ENCODE measurements at places on chromosomes 5 and 9. TPM values are rescaled to one million over a fixed set of nuclear protein-coding genes. Genes with fewer than 3 reads are reported as not detected.

- no peak for DNase-seq
Measured at GRCh38 chr5:106459541-106459940, 1211.2 kb downstream of the EFNA5 start.

GRCh38 chr5:14147210-14147609 lies 4.1 kb downstream of the TRIO start:
- DNase-seq: no peak

The LPAR1 gene
- total RNA-seq: 3.8 TPM

The PLAC8L1 gene
- total RNA-seq: not detected

DNA sequence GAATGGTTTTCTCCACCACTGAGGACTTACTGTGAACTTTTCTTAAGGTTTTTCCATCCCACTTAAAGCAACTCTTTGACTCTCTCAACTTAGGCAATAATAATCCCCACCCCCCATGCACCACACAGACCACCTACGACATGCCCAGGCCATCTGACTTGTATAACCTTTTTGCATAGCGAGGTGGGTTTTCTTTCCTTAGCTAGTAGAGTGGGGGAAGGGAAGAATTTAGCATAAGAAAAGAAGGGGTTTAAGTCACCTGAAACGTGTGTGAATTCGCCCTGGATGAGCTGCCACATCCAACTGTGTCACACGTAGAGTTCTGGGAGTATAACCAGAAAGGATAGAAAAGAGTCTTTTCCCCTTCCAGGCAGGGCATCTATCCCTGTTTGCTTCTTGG lies 262.7 kb downstream of the YTHDC2 start:
- DNase-seq: peak; percentile 66

DNA sequence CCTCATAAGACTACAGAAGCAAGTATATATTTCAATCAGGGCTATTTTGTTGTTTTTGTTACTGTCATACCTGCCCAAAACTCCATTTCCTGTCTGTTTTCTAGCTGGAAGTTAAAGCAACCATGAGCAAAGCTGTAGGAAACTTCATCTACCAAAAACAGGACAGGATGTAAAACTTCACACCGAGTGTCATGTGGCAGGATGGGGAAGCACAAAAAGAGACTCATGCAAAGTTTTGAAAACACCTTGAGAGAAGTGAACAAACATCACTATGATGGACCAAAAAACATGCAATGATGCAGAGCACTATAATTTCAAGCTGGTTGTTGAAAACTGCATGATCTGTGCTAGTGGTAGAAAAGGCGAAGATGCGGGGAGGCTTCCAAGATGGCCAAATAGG lies 6.3 kb upstream of the GZMA start:
- DNase-seq: no peak

DNA sequence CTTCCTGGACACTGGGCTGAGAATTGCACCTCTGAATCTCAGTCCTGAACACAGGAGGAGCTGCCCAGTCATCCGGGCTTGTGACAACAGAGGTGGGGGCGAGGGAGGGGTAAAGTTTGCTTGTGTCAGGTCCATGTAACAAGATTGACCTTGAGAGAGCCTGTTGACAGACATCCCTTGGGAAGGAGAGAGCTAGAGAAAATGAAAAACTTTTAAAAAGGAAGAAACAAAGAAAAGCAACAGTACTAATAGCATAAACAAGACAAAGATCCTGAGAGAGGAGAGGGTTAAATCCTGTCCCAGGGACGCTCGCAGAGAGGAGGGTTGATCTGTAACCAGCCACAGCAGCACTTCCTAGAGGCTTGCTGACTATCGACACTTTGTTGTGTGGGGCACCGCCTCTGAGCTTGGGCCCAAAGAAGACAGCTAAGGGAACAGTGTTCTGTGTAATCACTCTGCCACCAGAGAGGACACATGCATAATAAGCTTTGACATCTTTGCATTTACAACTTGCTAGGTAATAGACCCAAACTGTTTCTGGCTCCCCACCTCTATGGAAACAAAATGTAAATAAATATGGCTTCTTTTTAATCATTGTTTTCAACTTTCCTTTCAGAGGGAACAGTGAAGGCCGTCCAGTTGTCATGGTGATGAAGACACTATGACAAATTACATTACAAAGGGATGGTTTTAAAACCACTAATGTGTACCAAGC lies 363.7 kb downstream of the CSNK1G3 start:
- DNase-seq: peak; percentile 83

The SLC27A6 gene
- 4.8 TPM for total RNA-seq

GRCh38 chr9:90290716-90291485 lies 351.7 kb downstream of the DIRAS2 start:
- DNase-seq: no peak

The CLPTM1L gene
- total RNA-seq: 110 TPM

The CYLC2 gene
- total RNA-seq: not detected

DNA sequence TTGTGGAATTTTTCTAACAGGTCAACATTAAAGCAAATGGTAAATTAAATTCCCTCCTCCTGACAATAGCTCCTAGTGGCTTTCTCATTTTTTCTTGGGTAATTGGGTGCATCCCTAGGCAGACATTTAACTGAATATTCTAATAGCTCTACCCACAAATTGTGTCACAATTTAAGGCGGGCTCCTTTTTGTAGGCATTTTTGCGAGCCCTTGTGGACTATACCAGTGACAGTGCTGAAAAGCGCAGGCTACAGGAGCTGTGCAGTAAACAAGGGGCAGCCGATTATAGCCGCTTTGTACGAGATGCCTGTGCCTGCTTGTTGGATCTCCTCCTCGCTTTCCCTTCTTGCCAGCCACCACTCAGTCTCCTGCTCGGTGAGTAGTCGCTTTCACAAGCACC lies 20.0 kb downstream of the MTRR start:
- DNase-seq: no peak

DNA sequence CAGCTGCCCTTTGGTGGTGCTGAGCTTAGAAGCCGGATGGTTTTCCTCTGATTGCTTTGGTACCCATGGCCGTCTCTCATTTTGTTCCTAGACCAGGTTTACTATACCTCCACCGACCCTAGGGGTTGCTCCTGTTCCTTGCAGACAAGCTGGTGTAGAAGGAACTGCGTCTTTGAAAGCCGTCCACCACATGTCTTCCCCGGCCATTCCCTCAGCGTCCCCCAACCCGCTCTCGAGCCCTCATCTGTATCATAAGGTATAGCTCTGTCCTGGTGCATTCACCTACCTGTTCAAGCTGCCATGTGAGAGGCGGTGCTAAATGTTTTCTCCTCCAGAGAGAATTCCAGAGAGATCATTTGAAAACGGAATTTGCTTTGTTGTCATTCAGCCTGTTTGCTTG lies 39.5 kb downstream of the TENT4A start:
- DNase-seq: no peak

The F2R gene
- 20.3 TPM for total RNA-seq

DNA sequence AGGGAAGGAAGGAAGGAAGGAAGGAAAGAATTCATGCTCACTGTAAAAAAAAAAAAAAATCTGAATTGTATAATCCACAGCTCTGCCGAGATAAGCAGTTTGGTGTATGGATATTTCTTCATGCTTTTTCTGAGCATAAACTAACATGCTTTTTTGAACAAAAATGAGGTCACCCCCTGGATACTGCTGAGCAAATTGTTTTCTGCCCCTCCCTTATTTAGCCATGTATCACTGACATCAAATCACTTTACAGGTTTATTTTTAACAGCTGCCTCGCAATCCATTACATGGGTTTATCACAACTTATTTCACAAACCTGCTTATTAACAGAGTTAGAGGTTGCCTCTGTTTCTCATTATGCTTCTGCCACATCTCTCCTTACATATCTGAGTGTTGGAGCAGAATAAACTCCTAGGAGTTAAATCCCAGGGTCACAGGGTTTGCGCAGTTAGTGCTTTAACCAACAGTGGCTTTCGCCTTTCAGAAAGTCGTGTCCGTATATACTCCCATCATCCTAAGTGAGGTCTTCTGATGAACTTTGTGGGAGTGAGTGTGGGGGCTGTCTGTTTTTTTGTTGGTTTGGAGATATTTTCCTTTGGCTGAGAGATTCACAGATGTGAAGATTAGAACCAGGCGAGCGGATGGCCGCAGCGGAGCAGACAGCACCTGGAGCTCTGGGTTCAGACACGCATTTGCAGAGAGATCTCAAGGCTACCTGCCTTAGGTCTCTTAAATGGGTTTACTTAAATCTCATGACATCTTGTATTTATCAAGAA lies 57.7 kb downstream of the AK8 start:
- no peak for DNase-seq

- peak; percentile 93 for DNase-seq
Measured at GRCh38 chr5:43389679-43390329, 22.4 kb downstream of the CCL28 start.

The RMRP gene
- 8,626 TPM for total RNA-seq

- DNase-seq: no peak
Measured at GRCh38 chr9:5790923-5791322, 42.0 kb downstream of the ERMP1 start.

DNA sequence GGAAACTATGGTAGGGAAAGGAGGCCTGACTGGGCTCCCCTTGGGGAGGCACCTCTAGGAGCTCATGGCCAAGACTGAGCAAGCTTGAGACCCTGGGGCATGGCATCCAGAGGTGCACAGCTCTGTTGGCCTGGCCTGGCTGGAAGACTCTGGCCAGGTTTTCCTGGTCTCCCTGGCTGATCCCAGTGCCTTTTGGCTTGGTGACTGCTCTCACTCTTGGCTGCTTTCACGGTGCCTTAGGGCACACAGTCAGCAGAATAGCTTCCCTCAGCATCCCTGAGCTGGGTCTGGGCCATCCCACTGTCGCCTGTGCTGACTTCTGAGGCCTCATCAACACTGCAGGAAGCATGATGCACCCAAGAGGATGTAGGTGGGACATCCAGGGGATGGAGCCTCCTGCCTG lies 13.4 kb upstream of the DELE1 start:
- no peak for DNase-seq

DNA sequence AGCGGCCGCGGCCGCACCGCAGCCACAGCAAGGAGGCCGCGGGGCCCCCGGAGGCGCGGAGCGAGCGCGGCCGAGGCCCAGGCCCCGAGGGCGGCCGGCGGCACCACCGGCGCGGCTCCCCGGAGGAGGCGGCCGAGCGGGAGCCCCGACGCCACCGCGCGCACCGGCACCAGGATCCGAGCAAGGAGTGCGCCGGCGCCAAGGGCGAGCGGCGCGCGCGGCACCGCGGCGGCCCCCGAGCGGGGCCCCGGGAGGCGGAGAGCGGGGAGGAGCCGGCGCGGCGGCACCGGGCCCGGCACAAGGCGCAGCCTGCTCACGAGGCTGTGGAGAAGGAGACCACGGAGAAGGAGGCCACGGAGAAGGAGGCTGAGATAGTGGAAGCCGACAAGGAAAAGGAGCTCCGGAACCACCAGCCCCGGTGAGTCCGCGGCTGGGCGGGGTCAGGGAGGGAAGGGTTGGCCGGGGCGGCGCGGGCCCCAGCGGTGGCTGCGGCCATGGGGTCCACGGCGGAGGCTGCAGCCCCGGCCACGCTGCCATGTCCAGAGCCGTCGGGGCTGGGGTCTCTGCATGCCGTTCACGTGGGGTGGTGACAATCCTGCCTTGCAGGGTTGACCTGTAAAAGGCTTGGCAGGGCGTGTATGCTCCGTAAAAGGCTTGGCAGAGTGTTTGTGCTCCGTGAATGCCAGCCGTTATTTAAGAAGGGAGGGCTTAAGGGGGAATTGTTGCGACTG lies 146.0 kb downstream of the CACNA1B start:
- DNase-seq: peak; percentile 62

DNA sequence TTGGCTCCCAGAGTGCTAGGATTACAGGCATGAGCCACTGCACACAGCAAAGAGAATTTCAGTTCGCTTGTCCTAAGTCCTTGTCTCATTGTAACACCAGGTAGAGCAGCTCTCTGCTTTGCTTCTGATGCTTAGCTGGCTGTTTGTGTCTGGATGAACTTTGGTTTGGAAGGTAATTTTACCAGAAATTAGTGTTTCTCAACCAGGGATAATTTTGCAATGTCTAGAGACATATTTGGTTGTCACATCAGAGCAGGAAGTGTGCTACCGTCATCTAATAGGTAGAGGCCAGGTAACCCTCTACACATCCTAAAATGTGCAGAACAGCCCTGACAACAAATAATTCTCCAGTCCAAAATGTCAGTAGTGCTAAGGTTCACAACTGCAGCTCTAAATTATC lies 108.8 kb downstream of the SNX18 start:
- no peak for DNase-seq

GRCh38 chr5:6567835-6568234 lies 65.0 kb downstream of the NSUN2 start:
- no peak for DNase-seq

The SPATA31D4 gene
- not detected for total RNA-seq

GRCh38 chr9:32344551-32345182 lies 39.8 kb upstream of the ACO1 start:
- DNase-seq: peak; percentile 92

DNA sequence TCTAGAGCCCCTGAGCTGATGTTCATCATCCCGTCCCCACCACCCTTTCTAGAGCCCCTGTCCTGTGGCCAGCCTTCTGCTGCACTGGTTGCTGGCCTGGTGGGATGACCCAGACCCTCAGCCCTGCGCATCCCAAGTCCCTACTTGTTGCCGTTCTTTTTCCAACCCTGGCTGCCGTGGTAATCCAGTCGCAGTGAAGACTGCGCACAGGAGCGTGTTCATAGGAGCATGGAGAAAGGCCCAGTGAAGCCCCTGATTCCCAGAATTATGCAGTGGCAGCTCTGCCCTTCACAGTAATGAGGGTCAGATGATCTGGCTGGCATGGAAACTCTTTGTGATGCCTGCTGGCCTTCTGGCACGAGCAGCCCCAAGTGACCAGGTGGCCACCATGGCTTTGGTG lies 183.3 kb downstream of the CACNA1B start:
- DNase-seq: no peak

- peak; percentile 86 for DNase-seq
Measured at GRCh38 chr5:150289551-150290390, at the start of gene CAMK2A. Gene CAMK2A (minus strand): TSS chr5:150289773. CDS start chr5:150289625, 148 bp downstream.

DNA sequence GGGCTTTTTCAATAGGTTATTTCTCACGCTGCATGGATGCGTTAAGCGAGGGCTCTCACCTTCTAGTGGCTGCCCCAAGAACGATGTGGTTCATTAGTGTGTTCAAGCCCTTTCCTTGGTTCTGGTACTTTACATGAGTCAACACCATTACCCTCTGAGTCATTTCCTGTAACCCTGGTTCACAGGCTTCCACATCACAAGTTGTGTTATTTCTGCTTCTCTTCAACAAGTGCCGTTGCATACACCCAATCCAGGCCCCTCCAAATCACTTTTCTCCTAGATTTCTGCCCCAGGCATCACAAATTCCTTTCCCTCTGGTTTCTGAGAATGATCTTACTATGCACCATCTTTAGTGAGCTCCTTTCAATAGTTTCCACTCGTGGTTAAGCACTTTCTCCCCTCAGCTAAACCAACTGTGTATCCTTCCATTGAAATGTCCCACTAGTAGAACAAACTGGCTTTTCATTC lies 69.5 kb upstream of the RAD23B start:
- DNase-seq: no peak

Data from GM23338 (cell line).